Inflammatory macrophage (primary cell): ENCODE measurements at places on chromosomes 13 and 19.
A peak's percentile ranks its signal among the peaks of the same experiment; 100 is the strongest.

GRCh38 chr19:18893587-18894253, 2.2 kb downstream of the CERS1 start:
- no peak for DNase-seq

DNA sequence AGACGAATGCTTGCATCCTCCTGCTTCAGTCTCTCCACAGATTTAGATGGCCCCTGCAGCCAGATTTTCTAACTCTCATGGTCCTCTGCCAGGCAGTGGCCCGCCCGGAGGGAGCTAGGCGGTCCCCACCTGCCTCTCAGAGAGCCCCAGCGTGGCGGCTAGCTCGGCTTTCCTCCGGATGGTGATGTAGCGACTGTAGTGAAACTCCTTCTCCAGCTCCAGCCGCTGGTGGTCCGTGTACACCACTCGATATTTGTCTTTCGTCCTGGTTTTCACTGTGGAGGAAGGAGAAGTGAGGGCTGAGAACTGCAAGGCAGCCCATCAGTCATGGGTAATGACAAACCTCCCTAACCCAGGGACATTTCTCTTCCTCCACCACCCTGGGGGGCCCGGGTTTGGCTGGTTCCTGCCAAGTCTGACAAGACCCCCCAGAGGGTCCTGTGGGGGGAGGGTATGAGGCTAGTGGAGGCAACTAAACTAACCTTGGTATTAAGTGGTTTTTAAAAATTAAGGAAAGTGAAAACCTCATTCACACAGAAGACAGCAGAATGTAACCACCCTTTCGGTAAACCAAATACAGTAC, 4.3 kb downstream of the CDX2 start:
- DNase-seq: no peak

DNA sequence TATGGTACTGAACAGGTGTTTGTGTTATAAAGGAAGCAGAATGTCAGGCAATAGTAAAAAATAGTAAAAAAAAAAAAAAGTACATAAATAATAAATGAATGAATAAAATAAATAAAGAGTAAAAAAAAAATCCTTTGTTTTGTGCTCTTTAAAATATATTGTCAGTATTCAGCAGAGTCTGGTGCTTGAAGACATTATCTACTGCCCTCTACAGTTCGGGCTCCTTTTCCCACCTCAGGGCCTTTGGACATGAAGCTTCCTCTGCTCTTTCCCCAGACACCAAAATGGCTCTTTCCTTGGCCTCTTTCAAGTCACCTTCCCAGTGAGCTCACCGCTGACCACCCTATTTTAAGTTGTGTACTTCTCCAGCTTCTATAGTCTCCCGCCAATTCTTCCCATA, 137.5 kb downstream of the TNFRSF19 start:
- peak; percentile 7 for DNase-seq

GRCh38 chr19:38268539-38268938, 4.2 kb downstream of the SPINT2 start:
- no peak for DNase-seq

- no peak for DNase-seq
Measured at GRCh38 chr13:40024204-40024966, 368.9 kb downstream of the COG6 start.

- DNase-seq: peak; percentile 57
Measured at GRCh38 chr19:45200568-45200967, 22.0 kb downstream of the BLOC1S3 start.

DNA sequence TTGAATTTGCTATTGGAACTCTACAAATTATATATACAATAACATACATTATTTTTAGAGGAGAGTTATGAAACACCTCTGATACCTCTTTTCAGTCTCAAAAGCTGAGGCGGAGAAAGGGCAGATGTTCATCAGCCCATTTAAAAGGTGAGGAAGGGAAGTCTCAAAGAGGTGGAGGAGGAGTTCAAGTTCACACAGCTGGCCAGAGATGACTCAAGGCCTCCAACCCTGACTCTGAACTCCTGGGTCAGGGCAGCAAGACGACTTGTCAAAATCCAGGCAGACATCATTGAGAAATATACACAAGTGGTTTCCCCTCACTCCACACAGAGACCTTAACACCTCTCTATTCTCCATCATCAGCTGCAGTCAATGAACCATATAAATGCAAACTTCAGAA, 2.1 kb downstream of the SIAH3 start:
- DNase-seq: no peak

GRCh38 chr13:44765001-44765471, 188.9 kb upstream of the TSC22D1 start:
- no peak for DNase-seq

DNA sequence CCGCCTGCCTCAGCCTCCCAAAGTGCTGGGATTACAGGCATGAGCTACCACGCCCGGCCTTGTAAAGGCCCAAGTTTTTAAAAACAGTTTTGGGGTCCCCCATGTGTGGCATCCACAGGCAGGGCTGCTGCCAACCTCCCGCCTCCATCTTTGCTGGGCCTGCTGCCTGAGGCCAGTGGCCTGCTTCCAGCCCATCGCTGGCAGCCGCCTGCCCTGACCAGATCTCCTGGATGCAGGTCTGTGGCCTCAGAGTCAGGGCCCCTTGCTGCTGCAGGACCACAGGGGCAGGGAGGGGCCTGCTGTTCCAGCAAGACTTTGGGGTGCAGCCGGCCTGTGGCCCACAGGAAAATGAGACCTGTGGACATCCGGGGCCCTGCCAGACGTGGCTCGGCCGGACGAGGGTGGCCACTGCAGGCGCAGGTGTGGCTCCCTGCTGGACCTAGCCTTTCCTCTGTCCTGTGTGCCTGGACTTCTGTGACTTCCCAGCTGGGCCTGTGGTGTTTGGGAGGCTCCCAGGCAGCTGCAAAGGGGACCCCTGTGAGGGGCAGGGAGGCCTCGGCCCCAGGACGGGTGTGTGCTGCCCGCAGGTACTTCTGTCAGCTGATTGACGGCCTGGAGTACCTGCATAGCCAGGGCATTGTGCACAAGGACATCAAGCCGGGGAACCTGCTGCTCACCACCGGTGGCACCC, 14.4 kb downstream of the STK11 start:
- DNase-seq: no peak

GRCh38 chr13:34216256-34216655, 398.3 kb downstream of the RFC3 start:
- DNase-seq: no peak

DNA sequence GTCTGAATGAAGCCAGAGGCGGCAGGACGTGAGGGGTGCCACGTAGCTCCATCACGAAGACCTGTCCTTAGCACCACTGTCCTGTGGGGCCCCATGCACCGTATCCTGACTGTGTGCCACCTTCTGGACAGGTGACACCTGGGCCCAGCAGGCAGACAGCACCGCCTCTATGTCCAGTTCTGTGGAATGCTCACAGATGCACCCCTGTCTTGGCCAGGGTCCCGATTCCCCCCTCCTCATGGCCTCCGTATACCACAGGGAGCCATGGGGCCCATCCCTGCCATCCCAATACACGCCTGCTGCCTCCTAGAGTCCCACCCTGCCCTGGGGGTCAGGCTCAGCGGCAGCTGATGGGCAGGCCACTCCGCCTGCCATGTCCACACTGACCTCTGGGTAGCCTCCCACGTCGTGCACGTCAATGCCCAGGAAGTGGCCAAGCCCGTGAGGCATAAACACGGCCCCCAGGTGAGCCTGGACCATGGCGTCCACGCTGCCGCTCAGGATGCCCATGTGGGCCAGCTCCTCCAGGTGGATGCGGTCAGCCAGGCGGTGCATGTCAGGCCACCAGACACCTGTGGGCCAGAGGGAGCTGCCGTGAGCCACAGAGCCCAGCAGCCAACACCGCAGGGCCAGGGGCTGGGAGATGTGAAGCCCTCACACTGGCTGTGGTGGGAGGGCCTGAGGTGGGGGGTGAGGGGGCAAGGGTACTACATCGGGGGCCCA, 17.6 kb downstream of the CEBPG start:
- no peak for DNase-seq

GRCh38 chr13:74273581-74273980, 139.4 kb upstream of the KLF12 start:
- no peak for DNase-seq

DNA sequence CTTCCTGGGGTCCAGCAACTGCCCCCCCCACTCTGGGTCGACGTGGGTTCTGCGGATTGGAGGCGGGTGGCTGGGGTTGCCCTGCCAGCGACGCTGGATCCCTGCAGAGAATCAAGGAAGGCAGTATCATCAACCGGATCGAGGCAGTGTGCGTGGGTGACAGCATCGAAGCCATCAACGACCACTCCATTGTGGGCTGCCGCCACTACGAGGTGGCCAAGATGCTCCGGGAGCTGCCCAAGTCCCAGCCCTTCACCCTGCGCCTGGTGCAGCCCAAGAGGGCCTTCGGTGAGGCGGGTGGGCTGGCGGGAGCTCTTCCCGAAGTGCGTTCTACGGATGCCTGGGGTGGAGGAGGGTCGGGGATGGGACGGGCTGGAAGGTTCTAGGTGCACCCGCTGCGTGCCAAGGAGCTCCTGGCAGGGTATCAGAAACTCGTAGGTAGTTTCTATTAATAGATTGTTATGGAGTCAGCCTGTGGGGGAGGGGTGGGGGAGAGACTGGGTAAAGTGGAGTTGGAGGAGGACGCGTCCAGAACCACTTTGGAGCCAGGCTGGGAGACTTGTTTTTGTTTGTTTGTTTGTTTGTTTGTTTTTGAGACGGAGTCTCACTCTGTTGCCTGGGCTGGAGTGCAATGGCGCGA, 1.5 kb downstream of the GIPC3 start:
- DNase-seq: no peak

DNA sequence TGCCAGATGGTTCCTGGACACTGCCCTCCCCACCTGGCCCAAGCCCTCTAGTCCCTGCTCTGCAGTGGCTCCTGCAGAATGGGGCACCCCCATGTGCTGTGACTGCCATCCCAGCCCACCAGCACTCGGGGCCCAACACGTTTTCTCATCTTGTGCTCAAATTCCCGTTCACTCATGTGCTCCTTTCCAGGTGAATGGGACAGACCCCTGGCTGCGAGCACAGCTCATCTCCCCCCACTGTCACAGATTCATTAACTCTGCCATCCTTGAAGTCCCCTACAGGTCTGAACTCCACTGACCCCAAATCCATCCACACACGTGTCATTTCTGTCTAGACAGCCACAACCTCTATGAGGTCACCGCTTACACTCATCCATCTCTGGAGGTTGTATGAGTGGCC, 23.6 kb downstream of the TUBA3C start:
- no peak for DNase-seq

DNA sequence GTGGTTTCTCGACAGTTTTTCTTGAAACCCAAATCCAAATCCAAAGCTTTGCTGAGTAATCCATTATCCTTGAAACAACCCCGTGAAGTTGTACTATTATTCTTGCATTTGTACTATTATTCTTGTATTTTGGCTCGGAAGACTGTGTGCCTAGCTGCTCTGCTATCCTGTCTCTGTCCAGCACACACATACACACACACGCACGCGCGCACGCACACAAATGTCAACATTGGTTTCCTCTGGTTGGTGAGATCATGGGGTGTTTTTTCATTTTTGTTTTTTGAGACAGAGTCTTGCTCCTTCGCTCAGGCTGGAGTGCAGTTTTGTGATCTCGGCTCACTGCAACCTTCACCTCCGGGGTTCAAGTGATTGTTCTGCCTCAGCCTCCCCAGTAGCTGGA, 14.9 kb upstream of the KLK4 start:
- DNase-seq: no peak

GRCh38 chr13:47220453-47221140, 323.7 kb upstream of the HTR2A start:
- DNase-seq: no peak

- no peak for DNase-seq
Measured at GRCh38 chr19:20513189-20513904, 52.2 kb downstream of the ZNF737 start.
